ENCODE measurements at places on chromosomes 3 and 15.

DNA sequence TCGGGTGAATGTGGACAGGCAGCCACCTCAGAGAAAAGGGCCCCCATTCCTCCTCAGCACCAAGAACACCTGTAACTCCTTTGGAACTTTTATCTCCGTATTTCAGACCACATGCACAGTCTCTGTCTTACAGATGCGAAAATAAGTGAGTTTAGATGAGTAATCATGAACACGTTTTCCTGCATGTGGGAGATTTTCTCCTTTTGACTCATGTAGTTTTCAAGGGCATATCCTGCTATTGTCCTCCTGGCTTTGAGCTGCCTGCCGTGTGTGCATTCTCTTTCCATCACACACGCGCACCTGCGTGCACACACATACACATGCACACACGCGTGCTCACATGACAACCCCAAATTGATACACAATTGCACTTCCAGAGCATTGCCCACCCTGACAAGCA is 239.2 kb downstream of the GABRG3 start:
- no peak for DNase-seq

GRCh38 chr3:111653766-111654165 is 58.6 kb upstream of the ZBED2 start:
- DNase-seq, result no peak

- no peak for DNase-seq
These were observed 246.1 kb downstream of the ADAMTS17 start for GRCh38 chr15:100095541-100096247.

DNA sequence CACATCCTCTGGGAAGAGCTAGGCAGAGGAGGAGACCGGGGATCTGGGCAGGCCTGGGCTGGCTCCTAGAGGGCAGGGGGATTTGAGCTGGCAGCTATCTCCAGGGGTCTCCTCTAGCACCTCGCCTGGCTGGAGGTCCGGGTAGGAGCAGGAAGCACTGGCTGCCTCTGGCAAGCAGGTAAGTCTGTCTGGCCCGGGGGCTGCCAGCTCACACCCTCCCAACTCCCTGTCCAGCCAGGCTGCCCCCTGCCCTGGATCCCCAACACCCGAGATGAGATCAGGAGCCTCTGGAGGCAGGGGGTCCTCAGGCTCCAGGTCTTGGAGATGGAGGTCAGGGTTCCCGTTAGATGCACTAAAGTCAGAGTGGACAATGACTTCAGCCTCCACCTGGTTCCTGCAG is 6.2 kb upstream of the IGDCC3 start:
- DNase-seq, result no peak

- DNase-seq, result no peak
These were observed 10.5 kb upstream of the CCK start for GRCh38 chr3:42276141-42277132.

- DNase-seq, result no peak
These were observed 52.2 kb downstream of the SEMA5B start for GRCh38 chr3:122975163-122975923.
